ENCODE measurements at places on chromosomes 12 and 14.
A peak's percentile ranks its signal among the peaks of the same experiment; 100 is the strongest.

DNA sequence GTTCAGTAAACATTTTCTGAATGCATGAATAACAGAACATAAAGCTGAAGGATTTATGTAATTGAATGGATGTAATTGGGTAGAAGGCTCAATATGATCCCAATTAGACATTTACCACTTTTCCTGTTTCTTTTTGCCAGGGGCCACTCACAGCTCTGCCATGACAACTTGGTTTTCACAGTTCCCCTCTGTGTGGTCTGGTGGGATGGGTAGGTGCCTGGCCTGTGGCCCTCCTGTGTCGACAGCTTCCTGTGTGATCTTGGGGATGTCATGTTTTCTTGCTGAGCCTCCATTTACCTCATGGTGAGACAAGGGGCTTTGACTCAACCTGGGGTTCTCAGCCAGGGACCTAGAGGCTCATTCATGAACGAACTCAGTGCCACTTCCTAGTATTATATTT is 12.6 kb upstream of the SERPINA10 start:
- DNase-seq = no peak

DNA sequence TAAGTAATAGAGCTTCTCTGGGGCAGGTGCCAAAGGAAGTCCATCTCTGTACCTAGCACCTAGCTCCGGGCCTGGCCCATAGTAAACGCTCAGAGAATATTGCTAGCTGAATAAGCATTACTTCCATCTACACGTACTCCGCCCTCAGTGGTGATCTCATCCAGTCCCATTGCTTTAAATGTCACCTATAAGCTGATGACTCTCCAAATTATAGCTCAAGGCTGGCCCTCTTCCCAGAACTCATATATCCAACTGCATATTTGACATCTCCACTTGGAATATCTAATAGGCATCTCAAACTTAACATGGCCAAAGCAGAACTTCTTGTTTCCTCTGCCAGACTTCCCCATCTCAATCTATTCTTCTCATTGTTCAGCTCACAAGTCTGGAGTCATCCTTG is 6.9 kb upstream of the DYNLL1 start:
- no peak for DNase-seq

DNA sequence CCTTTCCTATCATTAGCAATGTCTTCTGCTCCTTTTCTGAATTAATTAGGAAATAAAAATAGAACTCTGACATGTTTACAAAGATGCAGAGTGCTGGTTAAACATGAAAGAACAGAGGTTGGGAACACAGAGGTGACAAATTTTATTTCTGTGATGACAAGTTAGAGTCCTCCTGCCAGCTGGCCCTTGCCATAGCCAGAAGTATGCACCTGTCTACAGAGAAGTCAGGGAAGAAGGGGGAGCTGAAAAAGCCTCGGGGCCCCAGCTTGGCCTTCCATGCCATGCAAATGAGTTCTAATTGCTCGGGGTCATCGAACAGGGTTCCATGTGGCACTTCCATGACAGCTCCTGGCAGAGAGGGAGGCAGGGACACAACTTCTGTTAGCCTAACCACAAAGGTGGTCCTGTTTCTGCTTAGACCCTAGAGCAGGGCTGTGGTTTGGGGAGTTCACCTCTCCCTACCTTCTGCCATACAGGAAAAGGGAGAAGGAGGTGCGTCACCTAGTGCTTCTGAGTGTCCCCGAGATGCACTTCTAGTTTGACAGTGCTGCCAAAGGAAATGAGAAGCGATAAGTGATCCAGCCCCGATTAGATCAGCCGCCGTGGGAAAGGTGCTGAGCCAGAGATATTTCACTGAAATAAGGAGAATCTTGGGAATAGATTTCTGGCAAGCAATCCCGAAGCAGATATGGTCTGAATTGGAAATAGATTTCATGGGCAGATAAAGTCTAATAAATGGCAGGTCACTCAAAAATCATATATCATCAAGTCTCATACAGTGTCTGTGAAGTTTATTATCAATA is 155.8 kb upstream of the FOXN3 start:
- DNase-seq = no peak

- DNase-seq = no peak
Observed at GRCh38 chr12:42641221-42641885, 51.8 kb upstream of the PRICKLE1 start.

DNA sequence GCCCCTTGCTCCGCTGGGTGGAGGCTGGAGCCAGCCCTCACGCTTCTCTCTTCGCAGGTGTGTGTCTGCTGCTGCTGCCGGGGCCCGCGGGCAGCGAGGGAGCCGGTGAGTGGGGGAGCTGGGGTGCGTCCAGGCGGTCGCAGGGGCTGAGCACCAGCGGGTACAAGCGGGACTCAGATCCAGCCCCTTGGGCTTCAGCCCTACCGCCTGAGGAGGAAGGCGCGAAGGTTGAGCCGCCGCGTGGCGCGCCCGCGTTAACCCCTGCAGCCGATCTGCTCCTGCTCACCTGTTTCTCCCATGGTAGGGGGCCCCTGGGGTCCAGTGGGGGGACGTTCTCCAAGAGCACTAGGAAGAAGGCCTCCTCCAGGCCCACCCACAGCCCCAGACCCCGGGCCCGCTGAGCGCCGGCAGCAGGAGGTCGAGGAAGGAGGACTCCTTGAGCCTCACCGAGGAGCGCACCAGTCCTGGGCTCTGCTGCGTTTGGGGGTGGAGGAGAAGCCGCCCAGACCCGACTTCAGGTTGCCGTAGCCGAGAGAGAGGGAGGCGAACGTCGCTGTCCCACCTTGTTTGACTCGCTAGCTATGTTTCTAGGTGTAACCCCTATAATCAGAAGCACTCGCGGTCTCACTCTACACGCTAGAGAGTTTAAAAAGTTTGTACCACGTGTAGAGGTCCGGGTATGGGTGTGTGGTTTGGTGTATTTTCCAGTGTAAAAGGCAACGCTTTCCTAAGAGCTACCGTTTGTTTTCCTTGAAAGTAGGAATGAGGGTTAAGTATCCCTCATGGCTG is 834 bp downstream of the COCH start:
- DNase-seq = no peak

DNA sequence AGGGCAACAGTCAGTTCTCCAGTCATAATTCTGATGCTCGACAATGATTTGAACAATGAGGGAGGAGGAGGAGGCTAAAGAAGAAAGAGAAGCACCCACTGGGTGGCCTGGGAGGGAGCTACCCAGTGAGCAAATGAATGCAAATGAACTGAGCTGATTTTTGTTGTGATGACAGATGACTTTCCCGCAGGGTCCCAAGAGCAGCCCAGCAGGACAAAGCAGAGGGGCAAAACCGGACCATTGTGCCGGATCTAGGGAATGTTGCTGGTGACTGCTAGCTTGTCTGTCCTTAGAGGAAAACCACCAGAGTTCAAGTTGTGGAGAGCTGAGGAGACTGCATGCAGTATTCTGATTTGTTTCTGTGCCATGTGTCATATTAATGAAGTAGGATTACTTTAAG is 162.8 kb downstream of the MON2 start:
- no peak for DNase-seq

DNA sequence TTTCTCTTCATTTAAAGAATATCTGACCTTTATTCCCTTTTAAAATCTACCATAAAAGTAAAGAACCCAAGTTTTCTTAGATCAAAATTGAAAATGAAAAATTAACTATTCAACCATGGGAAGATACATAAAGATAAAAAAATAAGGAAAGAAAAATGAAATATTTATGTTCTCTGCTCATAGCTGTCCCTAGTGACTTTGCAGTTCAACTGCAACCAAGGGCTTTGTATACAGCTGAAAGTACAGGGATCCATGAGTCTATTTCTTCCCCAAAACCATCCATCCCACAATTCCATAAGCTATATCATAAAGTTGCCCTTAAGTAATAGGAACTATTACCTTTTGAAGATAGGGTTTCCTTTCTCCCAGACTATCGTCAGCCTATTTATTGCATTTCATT is 113.1 kb downstream of the ITPR2 start:
- no peak for DNase-seq

- DNase-seq = no peak
Observed at GRCh38 chr14:51917193-51917592, 56.8 kb downstream of the GNG2 start.

GRCh38 chr12:121776190-121777098 is 17.0 kb downstream of the RHOF start:
- DNase-seq = peak; percentile 96

DNA sequence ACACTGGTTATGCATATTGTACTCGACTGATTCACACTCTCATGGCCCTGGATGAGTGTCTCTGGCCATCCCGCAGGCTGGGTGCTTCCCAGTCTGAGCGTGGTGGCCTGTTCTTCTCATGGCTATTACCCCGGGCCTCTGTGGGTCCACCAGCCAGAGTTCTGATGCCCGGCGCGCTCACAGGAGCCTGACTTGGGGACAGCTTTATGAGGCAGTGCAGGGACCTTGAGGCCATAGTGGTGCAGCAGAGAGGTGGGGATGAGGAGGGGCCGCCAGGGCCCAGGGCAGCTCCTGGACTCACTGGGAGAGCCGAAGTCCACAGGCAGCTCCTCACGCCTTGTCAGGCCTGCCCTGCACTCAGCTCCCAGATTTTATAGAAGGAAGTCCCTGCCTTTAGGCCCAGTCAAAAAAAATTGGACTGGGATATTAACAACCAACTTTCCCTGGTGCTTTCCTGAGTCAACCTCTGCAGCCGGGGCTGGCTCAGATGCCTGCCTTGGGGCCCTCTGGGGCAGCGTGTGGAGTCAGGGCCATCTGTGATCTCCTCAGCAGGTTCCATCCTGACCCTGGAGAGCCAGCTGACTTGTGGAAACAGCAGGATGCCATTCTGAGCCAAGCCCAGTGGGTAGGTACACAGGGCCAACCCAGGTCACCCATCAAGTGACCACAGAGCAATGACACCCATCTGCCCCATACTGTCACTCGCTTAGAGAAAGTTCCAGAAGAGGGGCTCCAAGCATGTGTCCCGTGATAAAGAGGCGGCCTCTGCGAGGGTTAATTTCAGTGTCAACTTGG is 89.4 kb upstream of the DIO3 start:
- DNase-seq = no peak

- no peak for DNase-seq
Observed at GRCh38 chr14:99246536-99247097, 25.4 kb downstream of the BCL11B start.

- DNase-seq = no peak
Observed at GRCh38 chr12:72264548-72265175, 7.5 kb upstream of the TRHDE start.

GRCh38 chr12:4958697-4959375 is 49.1 kb downstream of the KCNA1 start:
- no peak for DNase-seq

DNA sequence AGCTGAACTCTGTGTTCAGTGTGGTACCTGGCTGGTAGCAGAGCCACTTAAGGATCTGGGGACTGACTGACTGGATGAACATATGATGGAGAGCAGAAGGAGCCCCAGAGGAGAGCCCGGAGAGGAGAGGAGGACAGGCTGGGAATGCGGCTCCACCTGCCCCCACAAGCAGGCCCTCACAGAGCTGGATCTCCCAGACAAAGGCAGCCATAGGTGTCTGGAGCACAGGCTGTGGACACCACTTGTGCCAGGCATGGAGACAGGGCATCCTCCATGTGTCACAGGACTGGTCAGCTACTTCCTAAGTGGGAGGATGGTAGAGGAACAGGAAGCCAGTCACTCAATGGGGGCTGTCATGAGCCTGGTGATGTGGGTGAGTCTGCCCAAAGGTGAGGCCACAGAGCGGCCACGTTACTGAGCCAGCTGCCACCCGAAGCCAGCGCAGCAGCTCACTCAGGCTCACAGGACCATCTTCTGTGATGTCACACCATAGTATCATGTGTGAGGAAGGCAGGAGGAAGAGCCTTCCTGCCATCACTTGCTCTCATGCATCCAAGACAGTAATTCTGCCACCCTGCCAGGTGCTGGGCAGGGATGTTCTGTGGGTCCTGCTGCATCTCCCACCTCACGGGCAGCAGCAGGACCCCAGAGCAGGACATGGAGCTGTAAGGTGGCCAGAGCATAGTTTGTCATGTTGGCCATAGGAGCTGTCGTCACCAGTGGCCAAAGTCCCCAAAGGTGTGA is 72.1 kb downstream of the PRIMA1 start:
- DNase-seq = no peak

- DNase-seq = no peak
Observed at GRCh38 chr14:103542605-103543088, 13.7 kb downstream of the TRMT61A start.

- DNase-seq = no peak
Observed at GRCh38 chr12:131356485-131357184, 354.3 kb upstream of the SFSWAP start.

DNA sequence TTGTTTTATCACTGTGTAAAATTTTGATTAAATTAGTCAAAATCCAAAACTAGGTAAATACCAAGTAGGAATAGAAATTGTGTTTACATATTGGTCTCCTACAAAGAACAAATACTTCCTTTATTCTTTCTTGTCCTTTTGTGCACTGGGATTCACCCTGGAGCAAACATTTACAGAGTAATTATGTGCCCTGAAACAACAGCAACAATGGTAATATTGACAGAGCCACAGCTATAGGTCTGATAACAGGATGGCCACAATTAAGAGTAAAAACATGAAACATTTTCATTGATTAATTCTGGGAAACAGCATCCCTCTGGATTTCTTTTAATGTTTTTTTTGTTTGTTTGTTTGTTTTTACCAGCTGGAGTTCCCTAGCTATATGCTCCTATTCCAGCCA is 61.2 kb downstream of the SLC38A6 start:
- DNase-seq = no peak

- no peak for DNase-seq
Observed at GRCh38 chr12:103647267-103647666, 60.2 kb downstream of the STAB2 start.

DNA sequence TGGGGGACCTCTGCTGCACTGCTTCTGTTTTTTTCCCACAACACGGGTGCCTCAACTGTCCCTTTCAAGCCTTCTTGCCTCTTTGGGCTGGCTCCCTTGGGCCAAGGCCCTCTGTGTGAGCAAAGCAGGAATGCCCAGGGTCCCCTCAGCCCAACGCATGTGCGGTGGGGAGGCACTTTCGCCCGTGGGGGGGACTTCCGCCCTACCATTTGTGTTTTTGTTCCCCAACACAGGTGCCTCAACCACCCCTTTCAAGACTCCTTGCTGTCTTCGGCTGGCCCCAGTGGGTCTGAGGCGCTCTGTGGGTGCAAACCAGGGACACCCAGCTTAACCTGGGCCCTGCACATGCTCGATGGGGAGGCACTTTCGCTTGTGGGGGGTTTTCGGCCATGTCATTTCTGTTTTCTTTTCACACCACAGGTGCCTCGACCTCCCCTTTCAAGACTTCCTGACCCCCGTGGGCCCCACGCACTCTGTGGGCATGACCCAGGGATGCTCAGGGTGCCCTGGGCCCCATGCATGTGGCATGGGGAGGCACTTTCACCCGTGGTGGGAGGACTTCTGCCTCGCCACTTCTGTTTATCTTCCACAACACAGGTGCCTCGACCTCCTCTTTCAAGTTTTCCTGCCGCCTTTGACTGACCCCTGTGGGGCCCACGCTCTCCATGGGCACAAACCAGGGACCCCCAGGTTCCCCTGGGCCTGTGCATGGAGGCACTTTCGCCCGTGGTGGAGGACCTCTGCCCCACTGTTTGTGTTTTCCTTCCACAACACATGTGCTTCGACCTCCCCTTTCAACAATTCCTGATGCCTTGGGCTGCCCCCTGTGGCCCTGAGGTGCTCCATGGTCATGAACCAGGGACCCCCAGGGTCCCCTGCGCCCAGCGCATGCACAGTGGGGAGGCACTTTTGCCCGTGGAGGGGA is 365.7 kb downstream of the ALG10 start:
- no peak for DNase-seq

- no peak for DNase-seq
Observed at GRCh38 chr14:99968941-99969340, 96.3 kb upstream of the EVL start.

GRCh38 chr12:76563061-76563460 is 3.5 kb upstream of the OSBPL8 start:
- no peak for DNase-seq
